Endothelial cell of umbilical vein (primary cell): ENCODE measurements at places on chromosomes 3 and 15. TPM values are rescaled to one million over a fixed set of nuclear protein-coding genes. Genes with fewer than 3 reads are reported as not detected.

GRCh38 chr15:65998486-65998885 is 129.2 kb downstream of the RAB11A start:
- H3K36me3 ChIP-seq = no peaks in the 10 kb centered on the region
- H3K4me3 ChIP-seq = no peak overlapping the region
- H3K27ac ChIP-seq = no peak overlapping the region
- peaks cover 3% of the 10 kb centered on the region for H3K27me3 ChIP-seq
- H3K4me1 ChIP-seq = no peaks in the 10 kb centered on the region

DNA sequence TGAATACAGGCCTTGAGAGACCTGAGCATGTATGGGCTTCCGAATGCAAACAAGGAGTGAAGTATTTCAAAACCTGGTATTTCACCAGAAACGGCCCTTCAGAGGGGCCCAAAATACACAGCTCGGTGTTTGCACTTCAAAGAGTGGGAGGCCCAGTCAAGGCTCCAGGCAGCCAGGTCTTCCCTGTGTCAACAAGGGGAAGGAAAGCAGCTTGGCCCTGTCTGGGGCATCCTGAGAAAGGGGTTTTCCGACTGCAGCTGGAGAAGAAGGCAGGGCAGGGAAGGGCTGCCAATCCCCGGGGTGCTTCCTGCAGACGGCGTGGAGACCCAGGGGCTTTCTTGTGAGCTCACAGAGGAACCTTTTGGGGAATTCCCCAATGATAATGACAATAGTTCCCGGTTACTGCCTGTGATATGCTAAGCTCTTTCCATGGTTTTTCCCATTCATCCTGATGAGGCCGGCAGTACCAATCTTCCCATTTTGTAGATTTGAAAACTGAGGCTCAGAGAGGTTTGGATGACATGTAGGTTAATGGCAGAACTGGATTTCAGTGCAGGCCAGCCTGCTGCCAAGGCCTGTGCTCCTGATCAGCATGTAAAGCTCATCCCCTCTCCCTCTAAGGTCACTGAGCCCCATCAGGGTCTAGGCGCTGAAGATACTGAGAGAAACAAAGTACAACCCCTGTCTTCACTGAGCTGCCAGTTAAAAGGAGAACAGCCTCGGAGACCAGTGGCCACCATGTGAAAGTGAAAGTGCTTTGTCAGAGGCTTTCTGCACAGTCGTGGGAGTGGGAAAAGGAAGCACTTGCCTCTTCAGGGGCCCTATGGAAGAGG is 43.0 kb upstream of the TLE3 start:
- H3K36me3 ChIP-seq = no peaks in the 10 kb centered on the region
- no peak overlapping the region for H3K27ac ChIP-seq
- no peak overlapping the region for H3K4me3 ChIP-seq
- DNase-seq = peak; percentile 80
- H3K27me3 ChIP-seq = peaks cover 11% of the 10 kb centered on the region

DNA sequence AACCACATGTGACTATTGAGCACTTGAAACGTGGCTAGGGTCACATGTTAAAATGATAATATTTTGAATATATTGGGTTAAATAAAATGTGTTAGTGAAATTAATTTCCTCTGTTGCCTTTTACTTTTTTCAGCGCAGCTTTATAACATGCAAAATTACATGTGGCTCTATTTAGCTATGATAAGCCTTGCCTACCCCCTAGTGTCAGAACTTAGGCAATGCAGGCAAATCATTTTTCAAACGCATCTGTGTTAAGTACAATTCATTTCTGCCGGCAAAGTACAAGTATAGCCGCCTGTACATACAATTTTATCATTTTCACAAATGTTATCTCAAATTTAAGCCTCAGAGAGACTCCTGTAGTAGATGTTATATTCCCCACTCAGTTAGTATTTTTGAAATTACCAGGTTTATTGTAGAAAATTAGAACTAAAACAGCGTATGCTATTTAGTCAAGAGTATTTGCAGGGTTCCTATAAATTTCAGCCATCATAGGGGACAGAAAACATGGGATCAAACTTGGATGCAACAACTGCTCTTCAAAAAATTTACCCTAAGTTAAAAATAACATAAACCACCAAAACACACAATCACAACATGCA is 56.1 kb downstream of the TAFA4 start:
- no peaks in the 10 kb centered on the region for H3K4me1 ChIP-seq
- no peak overlapping the region for H3K4me3 ChIP-seq
- no peak overlapping the region for H3K27ac ChIP-seq

DNA sequence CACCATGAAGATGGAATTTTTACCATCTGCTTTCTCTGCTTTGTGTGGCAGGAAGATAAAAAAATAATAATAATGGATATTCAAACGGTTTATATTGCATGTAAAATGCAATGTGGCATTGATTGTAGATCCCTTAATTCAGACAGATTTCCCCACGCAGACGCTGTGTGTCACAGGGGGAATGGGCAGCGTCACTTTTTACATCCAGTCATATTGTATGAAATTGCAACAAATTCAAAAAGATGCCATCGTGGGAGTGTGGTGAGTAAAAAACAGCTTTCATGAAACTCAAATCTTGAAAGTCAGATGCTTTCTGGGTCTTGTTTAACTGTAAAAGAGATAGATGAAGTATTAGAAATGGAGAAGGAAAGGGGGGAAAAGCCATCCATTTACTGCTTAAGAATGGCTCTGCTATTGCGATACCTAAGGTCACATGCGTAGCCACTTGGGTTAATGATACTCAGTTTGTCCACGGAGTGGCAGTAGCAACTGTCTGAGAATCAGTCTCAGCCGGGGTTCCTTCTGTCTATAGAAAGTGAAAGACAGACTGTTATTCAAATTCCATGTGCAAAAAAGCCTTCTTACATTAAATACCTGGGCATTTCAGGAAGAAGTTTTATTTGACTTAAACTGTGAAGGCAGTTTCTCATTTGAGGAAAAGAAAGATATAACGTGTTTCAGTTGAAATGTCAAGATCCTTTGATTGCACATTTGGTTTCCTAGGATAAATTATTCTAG is 28.5 kb downstream of the BTD start:
- no peaks in the 10 kb centered on the region for H3K36me3 ChIP-seq
- DNase-seq = peak; percentile 91
- peak overlapping the region; percentile 50 for H3K4me3 ChIP-seq
- H3K27me3 ChIP-seq = no peaks in the 10 kb centered on the region
- H3K4me1 ChIP-seq = peaks cover 52% of the 10 kb centered on the region

Gene CYP8B1
- total RNA-seq = not detected in 2 replicates

- no peak overlapping the region for H3K27ac ChIP-seq
- no peaks in the 10 kb centered on the region for H3K4me1 ChIP-seq
- no peak overlapping the region for H3K4me3 ChIP-seq
- no peak for DNase-seq
- no peaks in the 10 kb centered on the region for H3K36me3 ChIP-seq
Observed at GRCh38 chr3:89186456-89186855, 79.0 kb downstream of the EPHA3 start.

- no peaks in the 10 kb centered on the region for H3K36me3 ChIP-seq
- H3K4me1 ChIP-seq = no peaks in the 10 kb centered on the region
- no peak overlapping the region for H3K4me3 ChIP-seq
- H3K27ac ChIP-seq = no peak overlapping the region
- no peak for DNase-seq
Observed at GRCh38 chr3:128313071-128313725, 153.5 kb downstream of the DNAJB8 start.

- DNase-seq = no peak
- no peak overlapping the region for H3K27ac ChIP-seq
- no peaks in the 10 kb centered on the region for H3K27me3 ChIP-seq
Observed at GRCh38 chr3:170469151-170470062, 50.7 kb downstream of the CLDN11 start.

- no peaks in the 10 kb centered on the region for H3K27me3 ChIP-seq
- DNase-seq = no peak
- H3K4me1 ChIP-seq = no peaks in the 10 kb centered on the region
- no peak overlapping the region for H3K4me3 ChIP-seq
- no peak overlapping the region for H3K27ac ChIP-seq
- H3K36me3 ChIP-seq = no peaks in the 10 kb centered on the region
Observed at GRCh38 chr3:5489536-5489935, 302.0 kb downstream of the EDEM1 start.

DNA sequence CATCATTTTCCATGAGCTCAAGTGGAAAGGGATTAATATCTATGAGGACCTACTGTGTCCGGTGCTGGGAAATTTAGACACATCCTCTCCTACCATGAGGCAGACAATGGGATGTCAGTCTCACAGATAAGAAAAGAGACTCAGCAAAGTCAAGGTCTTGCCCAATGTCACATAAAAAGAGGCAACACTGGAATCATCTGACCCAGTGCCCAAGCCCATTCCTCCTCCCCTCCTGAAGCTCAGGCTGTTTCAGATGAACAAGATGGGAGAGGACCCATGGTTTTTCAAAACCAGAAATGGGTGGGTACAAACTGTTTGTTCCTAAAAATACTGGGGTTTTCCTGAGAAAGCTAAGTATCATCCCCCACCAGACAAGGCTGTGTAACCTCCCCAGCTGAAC is 22.2 kb downstream of the POC1A start:
- no peak for DNase-seq
- no peak overlapping the region for H3K27ac ChIP-seq
- H3K27me3 ChIP-seq = no peaks in the 10 kb centered on the region
- H3K36me3 ChIP-seq = no peaks in the 10 kb centered on the region
- peaks cover 17% of the 10 kb centered on the region for H3K4me1 ChIP-seq
- H3K4me3 ChIP-seq = no peak overlapping the region

DNA sequence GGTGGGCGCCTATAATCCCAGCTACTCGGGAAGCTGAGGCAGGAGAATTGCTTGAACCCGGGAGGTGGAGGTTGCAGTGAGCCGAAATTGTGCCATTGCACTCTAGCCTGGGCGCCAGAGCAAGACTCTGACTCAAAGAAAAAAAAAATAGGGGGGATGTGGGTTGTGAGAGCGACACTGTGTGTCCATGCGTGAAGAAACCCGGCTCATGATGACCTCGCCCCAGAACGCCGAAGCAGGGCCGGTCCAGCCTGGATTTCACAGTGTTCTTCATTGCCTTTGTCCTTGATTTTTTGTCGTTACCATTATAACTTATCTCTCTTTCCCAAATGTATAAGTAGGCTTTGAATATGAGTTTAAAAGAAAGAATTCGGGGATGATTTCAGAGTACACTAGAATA is 128.7 kb downstream of the PGPEP1L start:
- DNase-seq = no peak
- H3K36me3 ChIP-seq = no peaks in the 10 kb centered on the region
- peaks cover 2% of the 10 kb centered on the region for H3K4me1 ChIP-seq
- H3K27me3 ChIP-seq = no peaks in the 10 kb centered on the region
- no peak overlapping the region for H3K27ac ChIP-seq
- no peak overlapping the region for H3K4me3 ChIP-seq

GRCh38 chr3:141336672-141337522 is 31.4 kb upstream of the ZBTB38 start:
- no peak for DNase-seq
- peak overlapping the region; percentile 61 for H3K27ac ChIP-seq
- peaks cover 26% of the 10 kb centered on the region for H3K4me1 ChIP-seq

Gene ITIH1
- total RNA-seq = not detected in 2 replicates

Gene PROK2
- not detected in 2 replicates for total RNA-seq

- no peaks in the 10 kb centered on the region for H3K27me3 ChIP-seq
- DNase-seq = no peak
- no peak overlapping the region for H3K27ac ChIP-seq
- no peaks in the 10 kb centered on the region for H3K4me1 ChIP-seq
- H3K36me3 ChIP-seq = no peaks in the 10 kb centered on the region
- H3K4me3 ChIP-seq = no peak overlapping the region
Observed at GRCh38 chr15:31957581-31957980, 72.7 kb upstream of the CHRNA7 start.

DNA sequence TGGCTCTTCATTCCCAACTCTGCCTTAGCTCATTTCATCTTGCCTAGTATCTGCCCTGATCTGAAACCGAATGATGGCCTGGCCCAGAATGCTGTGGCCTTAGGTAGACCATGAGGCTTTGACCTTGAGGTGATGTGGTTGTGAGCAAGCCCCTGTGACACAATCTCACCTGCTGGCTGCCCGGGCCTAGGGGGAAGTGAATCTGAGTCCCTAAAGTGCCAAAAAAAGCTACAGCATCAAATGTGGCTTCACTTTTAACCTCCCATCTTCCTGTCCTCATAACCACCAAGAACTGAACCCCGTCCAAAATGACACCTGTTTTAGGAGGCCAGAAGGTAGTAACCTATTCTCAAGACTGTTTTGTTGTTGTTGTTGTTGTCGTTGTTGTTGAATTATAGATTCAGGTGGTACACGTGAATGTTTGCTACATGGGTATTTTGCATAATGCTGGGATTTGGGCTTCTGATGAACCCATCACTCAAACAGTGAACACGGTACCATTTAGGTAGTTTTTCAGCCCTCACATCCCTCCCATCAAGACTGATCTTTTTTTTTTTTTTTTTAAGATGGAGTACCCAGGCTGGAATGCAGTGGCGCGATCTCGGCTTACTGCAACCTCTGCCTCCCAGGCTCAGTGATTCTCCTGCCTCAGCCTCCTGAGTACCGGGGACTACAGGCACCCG is 54.6 kb downstream of the MCCC1 start:
- H3K27me3 ChIP-seq = no peaks in the 10 kb centered on the region
- no peak overlapping the region for H3K4me3 ChIP-seq
- H3K27ac ChIP-seq = no peak overlapping the region
- H3K36me3 ChIP-seq = peaks cover 6% of the 10 kb centered on the region
- no peak for DNase-seq
- no peaks in the 10 kb centered on the region for H3K4me1 ChIP-seq

DNA sequence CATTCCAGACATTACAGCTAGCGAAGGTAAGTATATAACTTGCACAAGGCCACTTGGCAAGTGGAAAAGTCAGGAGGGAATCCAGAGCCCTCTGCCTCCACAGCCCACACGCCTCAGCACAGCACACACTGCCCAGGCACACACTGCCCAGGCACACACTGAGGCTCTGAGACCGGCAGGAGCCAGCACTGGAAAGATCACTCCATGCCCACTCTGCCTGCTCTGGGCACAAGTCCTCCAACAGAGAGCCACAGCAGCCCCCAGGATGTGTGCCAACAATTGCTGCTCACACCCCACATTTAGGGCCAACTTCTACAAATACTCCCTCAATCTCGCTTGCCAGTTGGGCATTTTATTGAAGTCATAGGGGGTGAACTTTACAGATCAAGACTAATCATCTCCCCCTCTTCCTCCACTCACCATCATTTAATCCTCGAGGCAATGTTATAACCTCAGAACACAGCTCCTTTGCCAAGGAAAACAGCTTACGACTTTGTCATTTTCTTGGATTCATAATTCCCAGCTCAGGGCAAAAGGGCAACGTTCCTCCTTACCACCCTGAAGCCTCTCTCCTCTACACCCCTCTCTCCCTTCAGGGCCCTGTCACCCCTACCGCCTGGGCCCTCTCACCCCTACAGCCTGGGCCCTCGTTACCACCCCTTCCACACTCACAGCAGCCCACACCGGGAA is 53.0 kb upstream of the TPM1 start:
- no peak overlapping the region for H3K4me3 ChIP-seq
- no peaks in the 10 kb centered on the region for H3K4me1 ChIP-seq
- DNase-seq = peak; percentile 9
- H3K27ac ChIP-seq = no peak overlapping the region
- no peaks in the 10 kb centered on the region for H3K36me3 ChIP-seq

Gene RARB
- 19.3 and 23.4 TPM in 2 replicates for total RNA-seq

Gene PIERCE2
- total RNA-seq = 1.9 and 2.3 TPM in 2 replicates

GRCh38 chr3:196996454-196997265 is 28.0 kb upstream of the PIGZ start:
- H3K27me3 ChIP-seq = no peaks in the 10 kb centered on the region
- H3K4me1 ChIP-seq = no peaks in the 10 kb centered on the region
- no peak overlapping the region for H3K4me3 ChIP-seq

GRCh38 chr3:111921181-111921580 is 57.6 kb upstream of the ABHD10 start:
- H3K4me3 ChIP-seq = no peak overlapping the region
- no peak for DNase-seq
- H3K27me3 ChIP-seq = no peaks in the 10 kb centered on the region
- no peak overlapping the region for H3K27ac ChIP-seq
- peaks cover 50% of the 10 kb centered on the region for H3K4me1 ChIP-seq
